WTC11 (cell line): ENCODE measurements at places on chromosomes 12 and 14. TPM values are rescaled to one million over a fixed set of nuclear protein-coding genes. Genes with fewer than 3 reads are reported as not detected.

Gene NOS1
- total RNA-seq: 4.0 to 4.8 TPM (median 4.5 TPM) in 3 replicates

Gene KRT81
- total RNA-seq: 0.21 to 0.70 TPM (median 0.34 TPM) in 3 replicates

Gene NPFF
- total RNA-seq: 0.57 to 0.80 TPM (median 0.59 TPM) in 3 replicates

Gene B3GNT4
- total RNA-seq: 1.6 to 2.0 TPM (median 1.6 TPM) in 3 replicates

Gene SLC17A8
- total RNA-seq: 0.05 to 0.26 TPM in 2 of 3 replicates, not detected in the other

Gene TAS2R8
- not detected in 3 replicates for total RNA-seq

Gene MGST1
- 285 to 344 TPM (median 324 TPM) in 3 replicates for total RNA-seq

GRCh38 chr12:104930388-104931326 lies 27.4 kb downstream of the SLC41A2 start:
- H3K36me3 ChIP-seq: no peaks in the 10 kb centered on the region
- no peaks in the 10 kb centered on the region for H3K4me1 ChIP-seq
- DNase-seq: no peak

- H3K36me3 ChIP-seq: peaks cover 64% of the 10 kb centered on the region
- H3K27me3 ChIP-seq: no peaks in the 10 kb centered on the region
- DNase-seq: no peak
- H3K4me1 ChIP-seq: no peaks in the 10 kb centered on the region
- H3K4me3 ChIP-seq: no peak overlapping the region
Measured at GRCh38 chr12:101305226-101305779, 25.4 kb downstream of the UTP20 start.

GRCh38 chr14:54715239-54715638 lies 148.3 kb downstream of the SAMD4A start:
- no peak for DNase-seq
- H3K36me3 ChIP-seq: no peaks in the 10 kb centered on the region; the same call in 1 of the 2 replicates
- H3K27ac ChIP-seq: no peak overlapping the region
- H3K27me3 ChIP-seq: no peaks in the 10 kb centered on the region

- no peak for DNase-seq
- H3K4me3 ChIP-seq: no peak overlapping the region
- H3K36me3 ChIP-seq: no peaks in the 10 kb centered on the region
- peaks cover 11% of the 10 kb centered on the region for H3K4me1 ChIP-seq
Measured at GRCh38 chr14:60212503-60213371, 36.3 kb upstream of the PPM1A start.

GRCh38 chr12:131912518-131913274 lies 16.4 kb upstream of the PUS1 start:
- no peak overlapping the region; the same call in 1 of the 2 replicates for H3K27ac ChIP-seq
- H3K27me3 ChIP-seq: no peaks in the 10 kb centered on the region
- no peak overlapping the region for H3K4me3 ChIP-seq
- peaks cover 14% of the 10 kb centered on the region for H3K36me3 ChIP-seq
